ENCODE measurements at places on chromosomes 5 and 9.
A peak's percentile ranks its signal among the peaks of the same experiment; 100 is the strongest.

GRCh38 chr9:120212153-120212852 lies 367.7 kb downstream of the CDK5RAP2 start:
- no peak for DNase-seq

DNA sequence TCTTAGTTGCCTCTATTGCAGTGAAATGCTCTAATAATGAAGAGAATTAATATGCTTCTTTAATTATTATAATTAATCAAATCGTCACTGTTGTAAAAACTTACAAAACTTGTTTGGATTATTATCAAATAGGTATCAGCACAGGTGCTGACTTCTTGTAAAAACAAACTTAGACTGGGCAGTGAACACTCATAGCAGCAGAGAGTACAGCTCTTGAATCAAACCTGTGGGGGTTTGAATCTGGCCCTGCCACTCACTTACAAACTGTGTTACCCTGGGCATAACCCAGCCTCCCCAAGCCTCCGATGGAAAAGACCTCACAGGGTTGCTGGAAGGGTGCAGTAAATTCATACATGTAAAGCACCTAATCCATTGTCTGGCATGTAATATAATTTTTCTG lies 35.1 kb downstream of the MAP3K1 start:
- DNase-seq: no peak

- no peak for DNase-seq
Measured at GRCh38 chr5:95884511-95884910, 62.0 kb upstream of the GLRX start.

DNA sequence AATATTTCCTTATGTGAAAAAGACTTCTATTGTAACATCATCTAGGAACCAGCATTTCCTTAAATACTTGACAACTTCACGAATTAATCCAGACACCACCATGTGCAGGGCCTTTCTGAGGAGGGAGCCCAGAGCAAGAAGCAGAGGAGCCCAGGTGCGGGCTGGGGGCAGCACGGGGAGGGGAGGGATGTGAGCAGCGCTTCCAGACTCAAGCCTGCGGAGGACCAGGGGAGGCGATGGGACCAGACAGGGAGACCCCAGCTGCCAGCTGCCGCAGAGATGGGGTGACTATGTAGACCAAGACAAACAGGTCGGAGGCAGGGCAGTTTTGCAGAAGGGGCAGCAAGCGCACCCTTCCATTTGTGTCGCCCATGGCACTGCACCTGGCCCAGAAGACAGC lies 596.1 kb downstream of the IRX1 start:
- DNase-seq: no peak

DNA sequence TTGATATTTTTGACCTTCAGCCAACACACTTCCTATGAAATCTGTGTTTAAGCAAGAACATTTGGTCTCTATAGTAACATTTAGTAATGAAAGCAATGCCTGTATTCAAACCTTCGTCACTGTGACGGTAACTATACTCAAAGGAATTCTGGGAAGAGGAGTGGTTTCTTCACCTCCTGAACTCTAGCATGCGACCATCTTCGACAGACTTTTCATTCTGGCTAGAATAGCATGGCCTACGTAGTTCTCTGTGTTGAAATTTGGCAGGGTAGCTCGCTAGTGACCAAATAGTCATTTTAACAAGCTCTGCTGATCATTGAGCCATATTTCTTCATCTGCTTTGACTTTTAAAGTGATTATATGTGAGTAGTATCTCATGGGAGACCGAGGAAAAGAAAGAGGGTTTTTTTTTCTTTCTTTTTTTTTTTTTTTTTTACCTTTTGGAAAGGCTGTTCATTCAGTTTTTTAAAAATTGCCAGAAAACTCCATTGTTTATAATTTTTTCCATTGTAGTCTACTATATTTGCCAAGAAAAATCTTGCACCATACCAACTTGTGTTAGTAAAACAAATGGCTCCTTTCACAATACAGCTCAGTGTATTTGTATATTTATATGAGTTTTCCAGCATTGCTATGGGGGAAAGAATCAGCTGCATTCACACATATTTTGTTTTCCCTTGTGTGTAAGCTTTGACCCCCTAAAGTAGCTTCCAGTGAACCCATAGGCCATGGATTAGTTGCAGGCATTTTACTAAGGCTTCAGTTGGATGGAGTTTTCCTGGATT lies 166.8 kb downstream of the NNT start:
- no peak for DNase-seq

GRCh38 chr9:85944672-85945071 lies 3.7 kb downstream of the NAA35 start:
- no peak for DNase-seq

GRCh38 chr5:176664479-176664878 lies 17.2 kb downstream of the TSPAN17 start:
- DNase-seq: no peak

DNA sequence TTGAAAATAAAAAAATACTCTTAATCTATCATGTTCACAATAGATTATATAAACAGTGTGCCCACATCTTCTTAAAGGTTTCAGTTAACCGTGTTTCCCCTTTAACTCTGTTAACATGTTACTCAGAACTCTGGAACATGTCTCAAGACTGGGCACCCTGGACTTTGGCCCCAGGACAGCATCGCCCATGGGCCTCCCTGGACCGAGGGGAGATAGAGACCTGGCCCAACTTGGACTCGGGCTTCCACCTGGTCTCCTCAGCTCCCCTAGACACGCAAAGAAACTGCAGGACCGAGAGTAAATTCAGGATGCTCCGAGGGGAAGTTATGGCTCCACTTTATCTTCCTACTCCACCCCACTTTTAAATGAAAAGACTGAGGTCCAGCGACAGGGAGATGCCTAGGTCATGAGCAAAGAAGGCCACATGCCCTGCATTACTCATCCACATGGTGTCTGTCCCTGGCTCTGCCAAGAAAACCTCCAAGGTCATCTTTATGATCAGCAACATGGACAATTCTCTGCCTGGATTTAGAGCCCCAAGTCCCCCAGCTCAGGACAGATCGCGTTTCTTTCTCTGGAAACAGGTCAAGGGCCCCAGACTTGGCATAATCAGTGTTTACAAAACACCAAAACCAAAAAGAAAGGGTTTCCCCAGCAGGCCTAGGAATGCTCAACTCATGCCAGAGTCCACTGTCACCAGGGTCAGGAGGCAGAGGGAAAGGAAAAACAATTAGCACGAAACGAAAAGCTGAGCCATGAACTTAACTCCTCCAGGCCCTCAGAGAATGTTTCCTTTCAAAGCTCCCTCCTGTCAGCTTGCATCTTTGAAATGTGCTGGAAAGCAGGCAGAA lies 17.4 kb downstream of the GPX3 start:
- peak; percentile 39 for DNase-seq

- peak; percentile 42 for DNase-seq
Measured at GRCh38 chr9:114051281-114051680, 26.8 kb downstream of the AMBP start.

- peak; percentile 58 for DNase-seq
Measured at GRCh38 chr9:114308361-114308950, 14.4 kb upstream of the ORM1 start.

- no peak for DNase-seq
Measured at GRCh38 chr5:56717253-56717987, 97.9 kb upstream of the MAP3K1 start.

GRCh38 chr5:147427521-147428401 lies 82.1 kb downstream of the DPYSL3 start:
- DNase-seq: no peak

DNA sequence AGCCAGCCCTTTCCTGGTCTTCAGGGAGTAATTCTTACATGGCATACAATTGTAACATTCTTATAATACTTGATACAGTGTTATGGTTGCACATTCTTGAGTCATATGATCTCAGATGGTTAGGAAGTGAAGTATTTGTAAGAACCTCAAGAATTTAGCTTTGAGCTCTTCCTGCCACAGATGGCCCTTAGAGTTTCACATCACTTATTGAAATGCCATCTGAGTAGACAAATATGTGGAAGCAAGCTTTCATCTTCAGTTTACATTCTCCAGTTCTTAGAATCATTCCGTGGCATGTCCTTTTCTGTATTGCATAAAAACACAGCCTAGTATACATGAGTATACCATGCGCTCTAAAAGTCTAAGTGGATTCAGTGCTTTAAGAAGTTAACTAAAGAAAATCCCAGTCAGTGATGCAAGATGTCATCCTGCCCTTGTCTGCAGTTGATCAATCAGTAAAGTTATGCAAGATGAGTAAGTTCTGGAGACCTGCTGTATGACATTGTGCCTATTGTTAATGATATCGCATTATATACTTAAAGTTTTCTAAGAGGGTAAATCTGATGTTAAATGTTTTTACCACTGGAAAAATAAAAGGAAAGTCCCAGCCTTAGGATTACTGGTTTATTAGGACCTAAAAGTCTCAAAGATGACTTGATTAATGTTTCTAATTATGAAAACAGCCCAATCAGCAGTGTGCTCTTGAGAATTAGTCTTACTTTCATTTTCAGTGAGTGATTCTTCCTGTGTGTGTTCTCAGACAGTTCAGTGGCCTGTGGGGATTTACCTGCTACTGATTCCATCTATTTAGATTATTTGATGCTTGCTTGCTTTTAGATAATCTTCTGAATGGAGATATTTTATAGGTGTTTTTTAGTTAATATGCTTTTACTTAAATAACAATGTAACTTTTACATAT lies 29.4 kb downstream of the RHOBTB3 start:
- no peak for DNase-seq

DNA sequence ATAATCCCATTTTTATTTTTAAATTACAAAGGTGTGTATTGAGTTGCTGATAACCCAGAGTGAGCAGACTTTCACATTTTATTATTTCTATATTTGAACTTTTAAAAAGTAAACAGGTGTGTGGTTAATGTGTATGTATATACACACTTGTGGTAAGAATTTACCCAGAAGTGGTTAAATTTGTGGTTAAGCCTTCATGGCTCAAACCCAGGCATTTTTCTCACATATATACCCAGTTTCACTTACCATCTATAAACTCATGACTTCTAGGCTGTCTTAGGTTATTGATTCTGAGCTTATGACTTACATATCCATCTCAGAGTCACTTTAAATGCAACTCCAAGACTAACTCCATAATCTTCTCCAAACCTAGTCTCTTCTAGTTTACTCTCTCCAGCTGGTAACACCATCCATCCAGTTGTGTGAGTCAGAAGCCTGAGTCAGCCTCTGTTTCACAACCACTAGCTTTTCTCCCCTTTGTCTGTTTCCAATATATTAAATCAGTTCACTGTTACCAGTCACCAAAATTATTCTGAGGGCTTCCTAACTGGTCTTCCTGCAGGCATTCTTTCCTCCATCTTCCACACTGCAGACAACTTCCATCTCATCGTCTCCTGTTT lies 20.2 kb downstream of the ZBED3 start:
- DNase-seq: no peak

DNA sequence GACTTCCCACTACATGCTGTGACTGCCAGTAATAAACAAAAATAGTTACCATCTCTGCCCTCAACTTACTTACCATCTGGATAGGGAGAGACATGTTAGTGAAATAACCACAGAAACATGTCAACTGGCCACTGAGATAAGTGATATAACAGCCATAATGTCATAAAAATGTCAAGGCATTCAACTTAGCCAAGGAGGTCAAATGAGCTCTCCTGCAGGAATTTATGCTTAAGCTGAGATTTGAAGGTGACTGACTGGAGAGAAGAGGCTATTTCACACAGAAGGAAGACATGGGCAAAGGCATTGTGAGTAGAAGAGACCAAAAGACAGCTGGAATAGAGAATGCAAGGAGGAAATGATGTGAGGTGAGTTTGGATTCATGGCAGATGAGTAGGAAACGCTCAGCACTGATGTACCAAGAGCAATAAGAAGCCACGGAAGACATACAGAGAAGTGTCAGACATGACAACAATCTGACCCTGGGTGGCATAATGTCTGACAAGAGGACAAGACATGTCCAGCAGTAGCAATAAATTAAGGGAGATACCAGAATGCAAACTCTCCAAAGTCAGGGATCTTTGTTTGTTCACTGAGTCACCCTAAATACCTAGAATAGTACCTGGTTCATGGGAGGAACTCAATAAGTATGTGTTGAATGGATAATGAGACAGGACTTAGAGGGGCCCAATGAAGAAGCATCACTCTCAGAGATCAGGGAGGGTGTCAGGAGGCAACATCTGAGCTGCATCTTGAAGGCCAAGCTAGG lies 318.8 kb downstream of the ACTL7B start:
- DNase-seq: no peak
